Activated CD8-positive, alpha-beta memory T cell treated with anti-CD3 and anti-CD28 coated beads, Interleukin-2, amount 50 U/mL, for 48 hours (primary cell): ENCODE measurements at places on chromosomes 12 and 14.

- DNase-seq, result no peak
Observed at GRCh38 chr12:46103559-46104383, 113.4 kb upstream of the SCAF11 start.

- DNase-seq, result no peak
Observed at GRCh38 chr14:28412077-28412476, 354.5 kb upstream of the FOXG1 start.

- no peak for DNase-seq
Observed at GRCh38 chr12:71240946-71241345, 83.1 kb upstream of the TSPAN8 start.

DNA sequence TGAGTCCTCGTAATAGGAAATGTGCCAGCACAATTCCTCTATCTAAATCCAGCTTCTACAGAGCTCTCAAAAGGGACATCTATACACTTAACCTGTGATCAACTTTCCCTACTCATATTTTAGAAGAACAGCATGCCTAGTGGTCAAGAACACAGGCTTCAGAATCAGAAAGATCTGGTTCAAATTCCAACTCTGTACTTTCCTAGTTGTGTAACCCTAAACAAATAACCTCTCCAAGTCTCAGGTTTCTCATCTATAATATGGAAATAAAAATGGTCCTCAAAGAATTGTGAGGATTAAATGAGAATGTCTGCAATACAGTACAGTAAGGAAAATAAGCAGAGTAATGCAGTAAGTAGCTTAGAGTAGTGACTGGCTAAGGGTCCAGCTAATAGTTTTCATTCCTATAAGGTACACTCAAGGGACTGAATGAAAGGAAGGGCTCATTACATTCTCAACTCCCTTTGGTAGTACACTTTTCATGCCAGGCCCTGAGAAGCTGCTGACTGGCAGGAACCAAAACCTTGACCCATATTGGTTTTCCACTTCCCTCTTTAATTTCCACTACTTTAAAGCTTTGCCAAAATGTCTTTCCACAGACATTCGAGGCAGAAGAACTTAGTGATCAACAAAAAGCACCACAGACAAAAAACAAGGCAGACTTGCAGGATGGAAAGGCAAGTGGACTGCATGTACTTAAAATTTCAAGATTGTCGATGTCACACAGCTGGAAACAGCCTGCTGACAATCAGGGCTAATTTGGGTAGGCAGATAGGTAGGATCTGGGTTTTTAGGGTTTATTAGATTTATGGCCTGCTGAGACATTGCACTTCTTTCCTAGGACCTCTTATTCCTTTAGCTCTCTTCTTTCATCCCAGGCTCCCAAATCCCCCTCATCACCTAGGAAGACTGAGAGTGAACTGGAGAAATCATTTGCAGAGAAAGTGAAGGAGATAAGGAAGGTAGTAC lies 4.3 kb downstream of the CCDC196 start:
- no peak for DNase-seq

DNA sequence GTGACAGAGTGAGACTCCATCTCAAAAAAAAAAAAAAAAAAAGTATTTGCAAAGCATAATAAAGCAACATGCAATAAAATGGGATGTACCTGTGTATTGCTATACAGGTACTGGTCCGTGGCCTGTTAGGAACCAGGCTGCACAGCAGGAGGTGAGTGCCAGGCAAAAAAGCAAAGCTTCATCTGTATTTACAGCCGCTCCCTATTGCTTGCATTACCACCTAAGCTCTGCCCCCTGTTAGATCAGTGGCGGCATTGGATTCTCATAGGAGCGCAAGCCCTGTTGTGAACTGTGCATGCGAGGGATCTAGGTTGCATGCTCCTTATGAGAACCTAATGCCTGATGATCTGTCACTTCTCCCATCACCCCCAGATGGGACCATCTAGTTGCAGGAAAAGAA lies 113.3 kb downstream of the SCAF11 start:
- DNase-seq, result no peak

- DNase-seq, result no peak
Observed at GRCh38 chr12:106107566-106107965, 31.2 kb downstream of the NUAK1 start.

DNA sequence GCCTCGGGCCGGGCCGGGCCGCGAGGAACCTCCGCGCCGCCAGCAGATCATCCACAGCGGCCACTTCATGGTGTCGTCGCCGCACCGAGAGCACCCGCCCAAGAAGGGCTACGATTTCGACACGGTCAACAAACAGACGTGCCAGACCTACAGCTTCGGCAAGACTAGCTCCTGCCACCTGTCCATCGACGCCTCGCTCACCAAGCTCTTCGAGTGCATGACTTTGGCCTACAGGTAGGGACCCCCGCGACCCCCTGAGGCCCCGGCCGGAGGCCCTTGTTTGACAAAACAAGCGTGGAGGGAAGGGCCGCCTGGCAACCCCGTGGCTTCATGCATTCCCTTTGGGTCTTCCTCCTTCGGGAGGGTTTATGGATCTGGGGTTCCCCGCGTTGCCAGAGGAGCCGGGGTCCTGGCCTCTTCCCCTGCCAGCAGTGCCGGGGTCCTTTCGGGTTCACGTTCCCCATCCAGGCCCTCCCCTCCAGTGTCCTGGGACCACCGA lies 526 bp downstream of the MLXIP start:
- DNase-seq, result peak; percentile 75

DNA sequence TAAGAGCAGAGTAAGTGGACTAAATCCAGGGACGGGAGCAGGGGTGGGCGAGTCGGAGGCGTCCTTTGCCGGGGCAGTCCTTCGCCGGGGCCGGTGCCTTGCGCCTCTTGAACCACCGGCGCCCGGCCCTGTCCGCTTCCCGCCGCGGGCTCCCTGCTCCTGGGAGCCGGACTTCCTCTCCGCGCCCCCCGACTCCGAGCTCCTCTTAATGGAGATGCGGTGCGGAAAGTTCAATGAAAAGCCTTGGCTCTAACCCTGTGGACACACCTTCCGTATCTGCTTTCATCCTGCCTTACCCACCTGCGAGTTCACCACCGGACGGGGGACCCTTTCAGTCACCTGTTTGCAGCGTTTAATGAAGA lies 412 bp downstream of the FGFR1OP2 start:
- no peak for DNase-seq

DNA sequence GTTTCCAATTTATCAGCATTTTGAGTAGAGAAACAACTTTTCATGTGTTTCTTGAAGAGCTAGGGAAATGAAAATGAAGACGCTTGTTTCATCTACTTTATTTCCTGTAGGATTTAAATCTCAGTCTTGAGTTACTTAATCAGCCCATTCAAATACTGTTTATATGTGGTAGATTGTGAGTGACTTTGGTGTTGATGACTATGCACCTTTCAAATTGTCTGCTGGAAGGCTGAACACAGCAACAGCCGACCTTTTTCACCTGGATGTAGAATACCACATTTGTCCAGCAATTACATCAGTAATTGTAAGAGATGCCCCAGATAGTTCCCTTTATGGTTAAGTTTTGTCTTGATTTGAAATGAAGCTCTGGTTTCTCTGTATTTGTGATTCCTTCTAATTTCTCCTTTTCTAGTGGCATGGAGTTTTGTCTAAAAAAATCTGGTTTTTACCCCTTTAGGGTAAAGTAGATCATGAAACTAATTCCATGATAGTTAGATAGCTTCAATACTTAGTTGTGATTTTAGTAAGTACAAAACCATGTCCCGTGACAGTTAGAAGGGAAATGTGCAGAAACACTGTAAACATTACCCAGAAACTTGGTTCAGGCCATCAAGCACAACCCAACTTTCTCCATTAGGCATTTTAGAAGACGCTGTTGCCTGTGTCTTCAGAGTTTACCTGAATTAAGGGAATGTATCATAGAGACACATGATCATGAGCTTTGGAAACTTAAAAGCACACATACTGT lies 165.0 kb downstream of the SRGAP1 start:
- no peak for DNase-seq

DNA sequence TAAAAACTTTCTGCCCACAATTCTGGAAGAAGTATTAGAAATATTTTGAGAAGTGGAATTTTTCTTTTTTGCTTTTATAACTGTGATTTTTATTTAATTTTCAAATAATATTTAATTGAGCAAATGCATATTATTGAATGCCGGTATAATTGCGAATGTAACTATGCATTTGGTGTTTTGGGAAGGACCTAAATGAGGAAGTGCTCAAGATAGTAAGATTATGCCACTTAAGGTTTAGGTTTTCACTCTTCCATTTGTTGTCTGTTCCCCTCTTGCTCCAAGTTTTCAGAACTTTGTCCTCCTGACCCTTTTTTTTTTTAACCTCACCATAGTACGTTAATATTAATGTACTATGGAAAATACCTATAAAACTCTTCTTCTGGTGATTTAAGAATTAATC lies 85.8 kb downstream of the KIAA0586 start:
- DNase-seq, result no peak

- no peak for DNase-seq
Observed at GRCh38 chr12:1552171-1552570, 42.2 kb downstream of the FBXL14 start.

- no peak for DNase-seq
Observed at GRCh38 chr12:72111706-72112105, 160.5 kb upstream of the TRHDE start.

DNA sequence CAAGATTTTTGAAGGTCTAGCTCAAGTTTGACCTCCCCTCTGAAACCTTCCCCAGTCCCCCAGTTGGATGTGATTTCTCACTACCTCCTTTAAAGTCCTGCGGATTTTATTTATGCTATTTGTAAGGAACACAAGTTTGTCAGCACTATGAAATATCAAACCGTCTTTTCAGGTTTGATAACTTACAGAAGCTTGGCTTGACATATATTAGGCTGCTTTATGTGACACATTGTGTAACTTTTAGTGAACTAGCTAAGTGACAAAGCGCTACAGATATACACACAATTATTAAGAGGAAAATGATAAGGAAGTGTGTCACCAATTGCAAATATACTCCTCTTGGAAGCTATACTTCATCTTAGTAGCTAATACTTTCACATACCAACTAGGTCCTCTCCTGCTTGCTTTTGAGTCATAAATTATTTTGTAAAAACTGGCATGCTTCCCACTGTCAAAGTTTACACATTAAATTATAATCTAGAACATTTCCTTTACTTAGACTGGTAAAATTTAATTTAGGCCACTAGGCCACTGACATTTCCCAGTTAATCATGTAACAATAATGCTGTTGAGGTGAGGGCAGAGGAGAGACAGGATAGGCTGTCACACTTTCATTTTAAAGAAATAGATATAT lies 149.5 kb downstream of the TMTC3 start:
- no peak for DNase-seq

GRCh38 chr12:65602610-65603295 lies 221.5 kb upstream of the HMGA2 start:
- DNase-seq, result peak; percentile 64

DNA sequence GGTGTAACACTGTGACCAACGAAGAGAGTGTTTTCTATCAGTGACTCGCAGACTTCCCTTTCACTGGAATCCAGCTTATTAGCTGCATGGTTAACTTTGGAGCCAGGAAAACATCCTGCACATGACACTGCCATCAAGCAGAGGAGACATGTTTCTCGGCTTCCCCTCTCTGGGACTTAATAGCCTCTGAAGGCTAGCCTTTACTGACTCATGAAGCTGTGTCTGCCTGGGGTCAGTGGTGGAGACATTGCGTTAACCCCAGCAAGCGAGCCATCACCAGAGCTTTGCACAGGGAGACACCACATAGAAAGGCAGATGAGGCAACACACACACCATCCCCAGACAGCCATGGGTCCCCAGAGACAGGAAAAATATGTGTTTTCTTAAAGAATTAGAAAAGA lies 126.9 kb upstream of the PRICKLE1 start:
- DNase-seq, result no peak

- no peak for DNase-seq
Observed at GRCh38 chr12:75837700-75838099, 193.9 kb downstream of the PHLDA1 start.

DNA sequence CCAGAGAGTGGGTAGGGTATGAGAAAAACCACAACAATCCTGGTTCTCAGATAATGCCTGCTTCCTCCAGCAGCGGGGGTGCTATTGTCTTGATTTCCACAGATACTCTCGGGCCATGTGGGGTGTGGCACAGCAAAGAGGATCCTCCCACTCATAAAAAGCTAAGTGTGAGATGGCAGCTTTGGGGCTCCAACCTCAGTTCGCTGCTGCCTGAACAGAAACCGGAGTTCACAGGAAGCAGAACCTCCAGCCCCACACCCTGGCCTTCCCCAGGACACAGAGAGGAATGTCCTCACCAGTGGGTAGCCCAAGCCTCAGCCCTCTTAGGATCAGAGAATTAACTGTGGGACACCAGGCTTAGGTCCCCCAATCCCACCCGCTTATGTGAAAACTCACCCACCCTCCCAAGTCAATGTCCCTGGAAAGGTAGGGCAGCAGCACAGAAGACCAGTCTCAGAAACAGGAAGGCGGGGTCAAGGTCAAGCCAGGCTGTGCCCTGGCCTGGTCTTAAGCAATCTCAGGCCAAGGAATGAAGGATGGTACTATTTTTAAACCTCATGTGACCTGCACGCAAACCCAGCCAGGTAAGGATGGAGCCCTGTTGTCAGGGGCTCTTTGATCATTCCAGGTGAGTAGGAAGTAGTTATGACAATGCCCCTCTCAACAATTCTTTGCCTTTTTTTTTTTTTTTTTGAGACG lies 9.0 kb downstream of the KCTD10 start:
- DNase-seq, result no peak
